ENCODE measurements at places on chromosomes 5 and 9. TPM values are rescaled to one million over a fixed set of nuclear protein-coding genes. Genes with fewer than 3 reads are reported as not detected.

Gene PCDH12
- total RNA-seq, result not detected

Gene LIX1
- total RNA-seq, result not detected

Gene MRPL41
- 90.8 TPM for total RNA-seq

Gene ZNF462
- total RNA-seq, result 4.3 TPM

Gene MYO10
- 78.7 TPM for total RNA-seq

Gene SNX2
- total RNA-seq, result 37.7 TPM

Gene IL4
- not detected for total RNA-seq

Gene GABRA1
- not detected for total RNA-seq

Gene IL9
- not detected for total RNA-seq

Gene PLAC8L1
- total RNA-seq, result not detected

Gene POU5F2
- total RNA-seq, result not detected

Gene LECT2
- total RNA-seq, result not detected

Gene THBS4
- 0.14 TPM for total RNA-seq

Gene BARHL1
- total RNA-seq, result not detected

Gene ADAMTS6
- 0.12 TPM for total RNA-seq

Gene MLANA
- total RNA-seq, result not detected

Gene VCP
- total RNA-seq, result 303 TPM
